ENCODE measurements at places on chromosomes 11 and 22.

GRCh38 chr22:29253561-29254285 is 14.1 kb downstream of the RHBDD3 start:
- DNase-seq = no peak

DNA sequence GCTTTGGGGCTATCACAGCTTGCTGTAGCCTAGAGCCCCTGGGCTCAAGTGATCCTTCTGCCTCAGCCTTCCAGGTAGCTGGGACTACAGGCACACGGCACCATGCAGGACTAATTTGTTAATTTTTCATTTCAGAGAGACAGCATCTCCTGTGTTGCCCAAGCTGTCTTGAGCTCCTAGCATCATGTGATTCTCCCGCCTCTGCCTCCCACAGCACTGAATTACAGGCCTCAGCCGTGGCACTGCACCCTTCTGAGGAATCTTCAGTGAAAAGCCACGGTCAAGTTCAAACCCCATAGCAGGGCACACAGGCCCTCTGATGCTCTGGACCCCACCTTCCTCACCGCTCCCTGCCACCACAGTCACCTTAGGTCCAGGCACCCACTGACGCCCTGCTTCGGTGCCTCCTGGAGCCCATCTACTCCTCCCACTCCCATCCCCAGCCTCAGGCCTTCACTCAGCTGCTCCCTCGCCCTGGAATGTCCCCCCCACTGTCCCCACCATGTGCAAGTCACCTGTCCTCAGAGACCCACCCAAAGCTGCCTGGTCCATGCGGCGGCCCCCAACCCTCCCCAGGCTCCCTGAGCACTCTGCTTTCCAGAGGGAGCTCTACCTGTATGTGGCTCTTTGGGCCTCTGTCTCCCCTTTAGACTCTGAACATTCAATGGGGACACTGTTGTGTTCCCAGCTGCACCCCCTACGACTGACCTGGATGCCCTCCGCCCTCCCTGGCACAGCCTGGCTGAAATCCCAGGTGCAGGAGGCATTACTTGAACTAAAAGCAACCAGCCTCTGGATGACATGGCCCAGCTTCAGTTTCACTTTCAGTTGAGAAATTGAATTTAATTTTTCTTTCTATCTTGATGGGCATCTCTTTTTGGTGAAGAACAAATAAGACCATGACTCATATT is 1.6 kb downstream of the APOL2 start:
- no peak for DNase-seq

- DNase-seq = no peak
Measured at GRCh38 chr11:116168459-116168787, 604.4 kb downstream of the BUD13 start.

DNA sequence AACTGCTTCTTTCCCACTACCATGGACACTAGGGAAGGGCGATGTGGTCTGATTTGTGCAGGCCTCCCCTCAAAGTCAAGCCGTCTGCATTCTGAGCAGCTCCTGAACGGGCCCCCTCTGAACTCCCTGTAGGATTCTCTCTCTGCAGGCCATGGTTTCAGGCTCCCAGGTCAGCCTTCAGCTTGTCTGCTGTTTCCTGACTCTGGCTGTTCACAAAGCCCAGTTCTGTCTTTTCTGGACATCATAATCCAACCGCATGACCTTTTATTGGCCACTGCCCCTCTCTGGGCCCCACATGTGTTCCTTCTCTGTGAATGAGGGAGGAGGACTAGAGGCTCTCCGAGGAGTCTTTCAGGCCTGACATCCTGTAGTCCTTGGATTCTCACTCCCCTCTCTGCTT is 161.0 kb downstream of the FEZ1 start:
- no peak for DNase-seq

DNA sequence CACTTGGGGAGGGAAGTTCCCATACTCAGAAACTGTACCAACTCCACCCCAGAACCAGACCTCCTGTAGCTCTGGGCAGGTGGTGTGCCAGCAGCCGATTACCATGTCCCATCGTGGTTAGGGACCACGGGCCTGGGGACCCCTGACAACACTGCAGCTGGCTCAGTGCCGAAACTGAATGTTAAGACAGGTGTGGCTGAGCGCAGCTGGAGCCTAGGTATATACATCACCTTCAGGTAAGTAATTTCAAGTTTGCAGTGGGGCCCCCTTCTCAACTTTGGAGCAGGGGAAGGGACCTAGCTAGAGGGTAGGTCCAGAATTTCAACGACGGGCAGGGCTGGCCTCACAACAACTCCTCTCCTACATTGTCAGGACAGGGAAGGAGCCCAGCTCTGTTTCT is 20.7 kb upstream of the PISD start:
- no peak for DNase-seq

GRCh38 chr22:25953276-25953675 is 211.3 kb downstream of the MYO18B start:
- DNase-seq = no peak
